PC-3 (cell line): ENCODE measurements at places on chromosomes 12 and 14. TPM values are rescaled to one million over a fixed set of nuclear protein-coding genes. Genes with fewer than 3 reads are reported as not detected.

- DNase-seq: no peak
Observed at GRCh38 chr14:64944041-64944440, 1.5 kb upstream of the GPX2 start.

GRCh38 chr12:63802012-63802608 lies 22.4 kb downstream of the RXYLT1 start:
- peak; percentile 62 for DNase-seq

DNA sequence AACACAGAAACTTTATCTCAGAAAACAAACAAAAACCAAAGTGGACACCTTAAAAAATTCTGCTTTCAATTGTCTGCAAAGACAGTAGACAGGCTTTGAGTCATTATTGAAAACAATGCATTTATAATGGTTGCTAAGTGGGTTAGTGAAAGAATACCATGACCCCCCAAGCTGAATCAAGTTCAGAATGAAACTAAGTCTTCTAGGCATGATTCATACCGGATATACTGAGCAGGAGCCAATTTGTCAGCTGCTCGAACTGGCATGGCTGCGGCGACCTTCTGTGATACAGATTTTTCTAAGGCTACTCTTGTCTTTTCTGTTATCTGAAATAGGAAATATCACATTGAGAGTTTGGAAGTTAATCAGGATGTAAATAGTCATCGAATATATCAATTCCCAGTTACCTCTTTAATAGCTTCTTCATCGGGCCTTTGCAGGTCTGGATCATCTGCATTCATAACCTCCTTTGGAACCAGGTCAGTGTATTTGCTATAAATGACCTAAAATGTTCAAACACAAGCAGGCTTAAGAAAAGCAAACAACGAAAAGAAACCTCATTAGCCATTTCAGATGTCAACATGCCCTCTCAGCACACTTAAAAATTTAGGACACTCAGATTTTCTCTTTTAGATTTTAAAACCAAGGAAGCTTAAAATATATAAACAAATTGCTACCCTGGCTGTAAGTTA lies 22.3 kb downstream of the SNW1 start:
- DNase-seq: no peak

- no peak for DNase-seq
Observed at GRCh38 chr12:1646569-1647284, 17.7 kb downstream of the WNT5B start.

DNA sequence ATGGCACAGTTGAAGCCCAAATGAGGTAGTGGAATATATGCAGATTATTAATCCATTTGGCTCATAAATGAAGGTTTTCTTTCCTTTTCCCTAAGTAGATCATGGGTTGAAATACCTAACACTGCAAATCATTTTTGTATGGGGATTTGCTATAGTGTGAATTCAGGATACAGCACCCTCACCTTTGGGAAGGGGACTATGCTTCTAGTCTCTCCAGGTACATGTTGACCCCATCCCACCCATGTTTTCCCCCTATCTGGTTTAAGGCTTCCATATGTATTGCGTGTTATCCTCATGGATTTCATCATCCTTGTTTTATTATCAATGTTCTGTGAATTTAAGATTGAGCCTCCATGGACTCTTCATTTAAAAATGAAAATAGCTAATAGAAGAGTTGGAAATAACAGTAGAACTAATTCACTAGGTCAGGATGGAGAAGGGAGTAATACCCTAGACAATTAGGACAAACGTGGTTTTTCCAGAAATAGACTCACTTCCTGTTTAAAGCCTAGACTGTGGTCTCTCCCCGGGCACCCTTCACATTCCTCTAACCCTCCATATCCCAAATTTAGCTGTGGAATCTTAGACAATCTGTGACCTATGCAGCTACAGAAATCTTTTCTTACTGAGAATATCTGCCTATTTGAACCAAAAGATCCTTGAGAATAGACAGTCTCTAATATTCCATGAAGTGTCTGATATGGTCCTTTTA lies 56.5 kb downstream of the DAD1 start:
- DNase-seq: no peak

- peak; percentile 15 for DNase-seq
Observed at GRCh38 chr12:88904705-88905104, 324.4 kb upstream of the KITLG start.

GRCh38 chr12:82537436-82537835 lies 149.3 kb upstream of the TMTC2 start:
- DNase-seq: no peak

DNA sequence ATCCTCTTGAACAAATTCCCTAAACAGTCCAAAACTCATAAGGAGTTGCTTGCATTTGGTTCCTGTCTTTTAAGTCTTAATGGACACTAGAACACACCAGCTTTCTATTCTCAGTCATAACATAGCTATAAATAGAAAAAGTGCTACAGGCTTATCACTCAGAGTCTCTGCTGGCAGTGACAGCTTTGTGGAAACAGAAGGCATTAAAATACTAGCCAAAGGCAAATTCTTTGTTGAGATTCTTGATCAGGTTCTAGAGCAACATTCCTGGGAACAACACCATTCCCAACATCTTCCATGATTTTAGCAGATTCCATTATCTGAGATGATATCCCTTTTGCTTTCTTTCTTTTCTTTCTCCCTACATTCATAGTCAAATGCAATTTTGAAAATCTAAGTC lies 207.7 kb upstream of the PLEKHG7 start:
- no peak for DNase-seq

DNA sequence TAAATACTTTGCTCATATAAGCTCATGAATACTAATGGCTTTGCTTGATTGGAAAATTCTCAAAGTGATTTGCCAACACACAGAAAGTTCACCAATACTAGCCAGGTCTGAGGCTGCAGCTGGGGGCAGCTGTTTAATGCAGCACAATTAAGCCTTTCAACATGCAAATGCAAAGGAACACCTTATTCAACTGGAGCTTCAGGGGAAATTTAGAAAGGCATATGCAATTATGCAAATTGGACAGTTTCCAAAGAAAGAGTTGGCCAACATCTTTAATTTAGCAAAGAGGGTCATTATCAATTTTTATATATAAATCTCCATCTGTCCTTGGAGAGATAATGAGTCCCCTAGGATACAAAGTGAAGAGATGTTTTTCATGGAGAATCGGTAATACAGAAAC lies 40.2 kb upstream of the OTOGL start:
- no peak for DNase-seq

Gene ITGB7
- total RNA-seq: 1.9 and 3.4 TPM in 2 replicates

Gene CLEC4A
- 0.51 TPM in 1 of 2 replicates, not detected in the other for total RNA-seq

Gene SOAT2
- 0.07 and 0.86 TPM in 2 replicates for total RNA-seq

Gene CISTR
- total RNA-seq: not detected in 2 replicates

Gene NPAS3
- 0.36 and 1.2 TPM in 2 replicates for total RNA-seq
